ENCODE measurements at places on chromosomes 12 and 14.

GRCh38 chr12:13368971-13369370 lies 172.4 kb downstream of the EMP1 start:
- no peak for DNase-seq

DNA sequence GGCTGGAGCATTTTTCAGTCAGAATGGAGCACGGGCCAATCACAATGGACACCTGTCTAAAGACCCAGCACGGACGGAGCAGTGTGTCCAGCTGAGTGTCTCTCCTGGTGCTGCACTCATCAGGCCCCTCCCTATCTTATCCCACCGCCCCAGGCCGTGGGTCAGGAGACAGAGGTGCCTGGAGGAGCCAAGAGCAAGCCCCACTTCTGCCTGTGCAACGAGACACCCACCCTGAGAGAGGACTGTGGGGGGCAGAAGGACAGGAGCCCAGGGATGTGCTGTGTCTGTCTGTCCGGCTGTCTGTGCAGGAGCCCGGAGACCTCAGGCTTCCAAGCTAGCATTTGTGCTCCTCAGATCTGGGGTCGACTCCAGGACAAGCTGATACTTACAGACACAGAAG lies 69.6 kb upstream of the SFSWAP start:
- no peak for DNase-seq

GRCh38 chr14:101198398-101199027 lies 295.0 kb upstream of the RTL1 start:
- no peak for DNase-seq

DNA sequence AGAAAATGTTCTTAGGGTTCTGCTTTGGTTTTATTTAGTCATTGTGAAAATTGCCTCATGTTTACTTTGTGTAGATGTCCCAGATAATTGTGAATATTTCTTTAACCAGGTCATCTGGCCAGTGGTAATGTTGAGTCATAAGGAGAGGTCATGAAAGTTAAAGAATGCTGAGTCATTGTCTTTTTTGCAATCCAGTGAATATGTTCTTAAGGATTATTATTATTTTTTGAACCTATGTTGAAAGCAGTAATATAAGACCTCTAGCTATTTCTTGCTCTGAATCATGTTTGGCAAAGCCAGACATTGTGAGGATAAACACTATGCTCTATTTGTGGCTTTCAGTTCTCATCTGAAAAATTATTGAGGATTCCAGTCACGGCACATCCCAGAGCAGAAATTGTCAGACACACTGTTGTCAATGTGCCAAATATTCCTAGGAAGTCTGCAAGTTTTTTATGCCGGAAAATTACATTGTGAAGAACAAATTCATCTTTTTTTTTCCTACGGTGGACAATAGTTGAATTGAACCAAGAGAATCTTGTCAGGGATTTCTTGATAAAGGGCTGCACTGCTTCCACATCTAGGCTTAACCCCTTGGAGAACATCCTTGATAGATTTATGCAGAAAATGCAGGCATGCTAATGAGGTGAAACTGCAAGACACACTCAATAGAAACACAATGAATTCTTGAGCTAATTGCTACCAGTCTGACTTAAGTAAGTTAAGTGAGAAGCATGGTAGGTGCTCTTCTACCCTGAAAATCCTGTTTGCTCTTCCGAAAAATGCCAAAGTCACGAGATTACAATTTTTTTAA lies 369.6 kb downstream of the ATP23 start:
- DNase-seq: no peak

GRCh38 chr14:75450381-75451276 lies 22.8 kb downstream of the JDP2 start:
- no peak for DNase-seq

DNA sequence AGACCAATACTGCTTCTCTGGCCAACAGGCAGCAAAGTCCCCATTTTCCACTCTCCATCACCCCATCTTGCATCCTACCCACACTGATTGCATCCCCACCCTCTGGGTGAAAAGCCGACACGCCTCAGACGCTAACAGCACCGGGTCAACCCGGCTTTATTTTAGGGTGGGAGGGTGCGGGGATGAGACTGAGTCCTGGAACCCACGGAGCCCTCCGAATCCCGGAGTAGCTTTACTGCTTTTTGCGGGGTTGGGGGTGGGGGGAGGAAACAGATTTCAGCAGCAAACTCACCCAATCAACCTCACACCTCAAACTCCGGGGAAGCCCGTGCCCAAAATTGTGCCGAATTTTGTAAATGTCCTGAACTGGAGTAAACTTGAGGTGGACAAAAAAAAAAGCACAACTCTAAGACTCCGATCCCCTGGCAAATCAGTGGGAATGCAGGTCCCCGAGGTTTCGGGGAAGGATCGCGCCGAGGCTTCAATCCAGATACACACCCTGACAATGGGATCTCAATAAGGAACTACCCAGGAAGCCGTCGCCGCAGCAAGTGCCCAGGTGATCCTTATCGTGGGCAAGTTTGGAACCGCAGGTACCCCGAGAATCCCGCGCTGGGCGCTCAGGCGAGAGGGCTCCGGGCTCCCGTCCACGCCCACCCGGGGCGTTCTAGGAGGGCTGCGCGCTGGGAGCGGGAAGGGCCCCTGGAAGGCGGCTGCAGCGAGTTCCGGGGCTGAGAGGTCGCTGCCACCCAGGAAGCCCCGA lies 1.1 kb downstream of the GCH1 start:
- DNase-seq: no peak

GRCh38 chr12:27868139-27868538 lies 88.1 kb upstream of the MANSC4 start:
- DNase-seq: no peak

GRCh38 chr12:114678028-114678427 lies 5.9 kb downstream of the TBX3 start:
- no peak for DNase-seq

DNA sequence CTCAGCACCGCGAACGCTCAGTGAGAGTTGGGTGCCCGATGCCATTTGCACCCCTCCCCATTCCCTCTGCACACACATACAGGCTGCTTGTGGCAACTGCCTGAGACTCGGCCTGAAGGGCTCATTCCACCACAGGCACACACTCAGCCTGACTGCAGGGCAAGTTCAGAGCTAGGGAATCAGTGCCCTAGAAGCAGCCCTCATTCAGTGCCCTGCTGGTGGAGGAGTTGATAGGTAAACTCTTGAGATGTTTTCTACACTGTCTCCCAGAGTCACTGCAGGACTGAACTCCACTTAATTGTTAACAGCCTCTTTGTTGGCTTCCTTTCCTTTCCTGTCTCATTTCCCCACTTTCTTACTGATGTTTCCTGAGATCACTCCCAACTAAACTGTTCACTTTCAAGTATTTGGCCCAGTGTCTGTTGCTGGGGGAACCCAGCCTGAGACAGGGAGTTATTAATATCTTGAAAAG lies 16.9 kb downstream of the PPP1R36 start:
- no peak for DNase-seq

DNA sequence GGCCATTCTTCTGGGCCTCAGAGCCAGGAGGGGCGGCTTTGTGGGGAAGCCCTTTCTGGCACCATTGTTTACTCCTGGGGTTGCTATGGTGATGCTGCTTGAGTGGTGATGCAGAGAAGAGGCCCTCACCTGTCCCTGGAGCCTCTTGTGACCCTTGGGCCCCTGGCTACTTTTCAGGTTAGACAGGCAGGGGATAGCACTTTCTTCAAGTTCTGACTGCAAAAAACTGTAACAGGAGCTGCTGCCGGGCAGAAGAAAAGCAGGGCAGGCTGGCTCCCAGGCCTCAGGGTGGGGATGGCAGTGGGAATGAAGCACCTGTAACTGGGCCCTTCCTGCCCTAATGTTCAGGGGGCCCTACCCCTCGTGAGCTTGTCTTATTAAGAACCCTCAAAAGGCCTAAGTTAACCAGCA lies at the start of gene TEX52:
TEX52 (minus strand) TSS at position 19 of the 411 bp plus-strand sequence; CDS start at position 6, 13 bp downstream.
- peak; percentile 68 for DNase-seq

GRCh38 chr12:13218641-13219040 lies 22.1 kb downstream of the EMP1 start:
- DNase-seq: no peak

DNA sequence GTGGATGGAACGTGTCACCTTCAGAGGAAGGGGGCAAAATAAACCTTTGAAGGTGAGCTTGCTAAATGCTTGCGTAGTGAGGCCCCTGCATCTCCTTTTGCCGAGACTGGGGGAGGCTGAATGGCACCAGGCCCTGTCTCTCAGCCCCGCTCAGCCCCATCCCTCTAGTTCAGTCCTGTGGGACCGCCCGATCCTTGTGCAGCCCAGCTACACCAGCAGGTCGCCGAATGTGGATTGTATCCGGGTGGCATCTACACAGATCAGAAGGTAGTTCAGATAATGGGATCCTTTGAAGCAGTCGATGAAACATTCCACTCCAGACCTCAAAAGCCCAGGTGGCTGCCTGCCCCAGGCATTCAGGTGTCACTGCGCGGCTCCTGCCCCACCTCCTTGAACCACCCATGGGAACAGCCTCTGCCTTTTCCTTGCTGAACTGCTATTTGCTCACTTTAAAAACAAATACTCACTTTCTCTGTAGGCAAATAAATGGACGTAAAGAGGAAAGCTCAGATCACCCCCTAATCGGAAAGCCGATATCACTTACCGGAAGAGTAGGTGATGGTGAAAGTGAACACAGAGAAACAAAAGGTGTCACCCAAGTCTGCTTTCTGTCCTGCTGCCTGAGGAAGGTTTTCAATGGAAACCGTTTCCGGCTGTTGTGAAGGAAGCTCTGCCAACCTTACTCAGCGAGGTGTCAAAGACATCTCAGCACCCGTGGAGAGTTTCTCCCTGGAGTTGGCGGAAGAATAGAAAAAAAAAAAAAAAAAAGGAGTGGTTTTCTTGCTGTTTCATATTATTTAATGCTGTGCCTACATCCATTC lies 100.3 kb upstream of the NCOR2 start:
- peak; percentile 44 for DNase-seq

- peak; percentile 26 for DNase-seq
Measured at GRCh38 chr12:16076557-16076956, 165.4 kb downstream of the DERA start.

GRCh38 chr12:3441435-3441834 lies 49.6 kb upstream of the PRMT8 start:
- DNase-seq: no peak

- no peak for DNase-seq
Measured at GRCh38 chr12:7681535-7681934, 14.0 kb downstream of the GDF3 start.
